ENCODE measurements at places on chromosomes 5 and 9.

GRCh38 chr9:109120204-109120789 is 550 bp upstream of the TMEM245 start:
- DNase-seq, result no peak

DNA sequence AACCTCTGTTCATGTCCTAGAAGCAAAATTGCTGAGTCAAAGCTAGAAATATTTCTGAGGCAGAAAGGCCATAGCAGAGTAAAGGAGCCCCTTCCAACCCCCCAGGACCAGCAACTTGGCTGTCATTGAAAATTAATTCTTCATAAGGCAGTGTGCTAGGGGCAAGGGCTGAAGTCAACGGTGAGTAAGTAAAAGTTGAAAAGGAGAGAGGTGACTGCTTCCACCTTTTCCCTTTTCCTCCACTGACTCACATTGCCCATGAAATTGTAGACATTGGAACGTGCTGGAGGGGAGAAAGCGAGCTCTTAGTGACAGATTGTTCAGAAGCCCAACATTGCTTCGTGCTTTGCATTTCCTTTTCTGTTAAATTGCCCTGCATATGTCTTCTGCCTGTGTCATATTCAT is 19.1 kb downstream of the GLRA1 start:
- DNase-seq, result no peak

DNA sequence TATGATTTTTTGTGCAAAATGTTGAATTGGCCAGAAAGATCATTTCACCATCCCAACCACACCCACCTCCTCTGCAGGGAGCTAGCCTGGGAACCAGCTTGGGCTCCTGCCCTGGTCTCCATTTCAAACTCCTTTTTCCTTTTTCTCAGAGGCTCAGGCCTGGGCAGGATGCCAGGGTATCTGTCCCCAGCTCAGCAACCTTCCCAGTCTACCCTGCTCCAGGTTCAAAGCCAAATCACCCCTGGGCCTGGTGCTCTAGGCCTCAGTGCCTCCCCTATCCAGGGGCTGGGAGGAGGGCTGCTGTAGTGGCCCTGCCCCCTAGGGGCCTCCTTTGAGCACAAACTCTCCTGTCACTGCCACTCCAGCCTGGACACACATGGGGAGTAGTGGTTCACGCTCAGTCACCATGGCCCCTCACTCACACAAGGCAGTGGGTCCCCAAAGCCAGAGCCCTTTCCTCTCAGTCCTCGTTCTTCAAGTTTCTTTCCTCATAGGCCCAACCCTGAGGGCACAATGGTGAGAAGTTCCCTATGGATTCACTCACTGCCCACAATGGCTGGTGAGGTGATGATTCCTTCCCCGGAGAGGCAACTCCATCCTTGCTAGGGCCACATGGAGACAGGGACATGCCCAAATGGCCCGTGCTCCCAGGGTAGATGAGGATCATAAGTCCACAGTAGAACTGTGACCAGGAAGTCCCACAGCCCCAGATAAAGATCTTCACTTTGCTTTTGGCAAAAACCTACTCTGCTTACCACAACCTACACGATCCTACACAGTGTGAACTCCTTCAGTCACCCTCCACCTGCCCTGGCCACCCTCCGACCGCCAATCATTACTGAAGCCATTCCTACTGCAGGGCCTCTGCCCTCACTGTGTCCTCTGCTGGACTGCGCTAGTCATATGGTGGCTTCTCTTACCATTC is 1.6 kb upstream of the ST6GALNAC4 start:
- DNase-seq, result no peak

- DNase-seq, result no peak
These were observed 6.5 kb downstream of the RPS6 start for GRCh38 chr9:19373527-19373926.

GRCh38 chr9:6209966-6210365 is 5.6 kb upstream of the IL33 start:
- DNase-seq, result no peak

DNA sequence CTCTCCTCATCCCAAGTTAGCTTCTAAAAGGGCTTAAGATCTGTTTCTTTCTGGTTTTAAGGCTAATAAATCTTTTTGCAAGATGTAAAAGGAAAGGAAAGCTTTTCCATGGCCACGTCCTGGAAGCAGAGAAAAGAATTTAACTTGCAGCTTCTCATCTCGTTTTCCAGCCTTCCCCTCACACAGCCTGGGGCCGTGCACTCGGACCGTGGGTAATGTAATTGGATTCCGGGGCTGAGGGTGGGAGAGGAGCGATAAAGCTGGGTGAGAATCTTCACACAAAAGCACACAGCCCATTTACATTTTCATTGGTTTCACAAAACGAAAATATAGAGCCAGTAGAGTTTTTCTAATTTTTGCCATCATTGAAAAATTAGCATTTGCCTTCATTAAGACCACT is 91.2 kb downstream of the IRX2 start:
- no peak for DNase-seq

- no peak for DNase-seq
These were observed 227.6 kb upstream of the ELL2 start for GRCh38 chr5:96189028-96189826.

DNA sequence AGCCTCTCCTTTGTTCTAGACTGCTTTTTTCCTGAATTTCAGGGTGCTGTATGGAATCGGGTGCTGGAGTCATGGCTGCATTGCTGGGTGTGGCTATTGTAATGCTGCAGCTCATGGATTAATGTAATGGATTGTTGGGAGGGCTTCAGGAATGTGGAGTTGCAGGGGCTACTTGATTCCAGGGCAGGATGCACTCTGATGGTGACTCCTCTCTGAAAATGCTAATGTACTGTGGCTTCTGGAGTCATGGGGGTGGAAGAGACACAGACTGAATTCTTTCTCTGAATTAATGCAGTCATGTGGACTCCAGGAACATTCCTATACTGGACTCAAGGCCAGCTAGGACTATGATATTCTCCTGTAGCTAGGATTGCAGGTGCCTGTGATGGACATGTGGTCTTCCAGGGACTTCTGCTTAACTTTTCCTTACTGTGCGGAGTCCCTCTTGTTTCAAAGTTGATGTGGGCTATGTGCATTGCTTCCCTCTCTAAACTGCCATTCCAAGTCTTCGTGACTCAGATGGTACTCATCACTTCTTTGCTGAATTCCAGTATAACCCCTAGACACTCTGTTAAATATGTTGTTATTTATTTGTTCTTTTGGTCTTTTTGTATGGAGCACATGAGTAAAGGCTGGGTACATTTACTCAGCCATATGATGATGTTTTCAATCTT is 396.2 kb downstream of the KCTD16 start:
- no peak for DNase-seq

- no peak for DNase-seq
These were observed 269.5 kb downstream of the SEC61B start for GRCh38 chr9:99491408-99492158.

GRCh38 chr5:180575571-180575970 is 15.7 kb downstream of the SCGB3A1 start:
- no peak for DNase-seq

- DNase-seq, result no peak
These were observed 57.6 kb downstream of the NLN start for GRCh38 chr5:65779643-65780042.

DNA sequence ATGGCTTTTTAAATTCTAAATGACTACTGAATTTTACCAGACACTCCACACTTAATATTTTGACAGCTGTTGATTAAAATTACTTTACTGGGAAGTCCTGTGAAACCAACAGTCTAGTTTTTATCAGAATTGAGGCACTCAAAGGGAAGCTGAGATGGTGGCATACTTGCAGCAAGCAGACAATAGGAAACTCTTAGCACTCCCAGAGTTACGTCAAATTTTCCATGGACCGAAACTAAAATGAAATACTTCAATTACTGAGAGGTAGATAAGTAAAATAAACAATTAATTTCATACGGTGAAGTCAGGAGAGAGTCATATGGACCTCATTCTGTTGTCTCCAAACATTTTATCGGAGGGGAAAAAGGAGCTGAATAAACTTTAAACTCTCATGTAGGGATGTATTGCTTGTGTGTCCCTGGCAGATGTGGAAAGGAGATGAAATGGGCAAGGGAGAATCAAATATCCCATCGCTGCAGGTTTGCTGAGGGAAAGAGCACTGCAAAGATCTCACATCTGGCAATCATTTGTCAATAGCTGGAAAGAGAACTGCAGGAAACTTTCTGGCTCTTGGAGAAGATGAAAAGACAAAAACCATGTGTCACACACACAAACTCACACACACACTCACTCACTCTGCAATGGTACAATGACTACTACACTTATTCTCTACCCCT is 189.4 kb downstream of the BNC2 start:
- DNase-seq, result no peak

GRCh38 chr9:131402738-131403492 is 9.0 kb downstream of the PRRC2B start:
- no peak for DNase-seq

- DNase-seq, result no peak
These were observed 86.1 kb downstream of the SH3TC2 start for GRCh38 chr5:148976569-148977381.

Data from stimulated activated CD4-positive, alpha-beta T cell treated with anti-CD3 and anti-CD28 coated beads, Interleukin-12 subunit alpha, Interleukin-12 subunit beta, amount 100 ng/mL, for 24 hours (primary cell).